H7 (cell line): ENCODE measurements at places on chromosomes 2 and 18.

DNA sequence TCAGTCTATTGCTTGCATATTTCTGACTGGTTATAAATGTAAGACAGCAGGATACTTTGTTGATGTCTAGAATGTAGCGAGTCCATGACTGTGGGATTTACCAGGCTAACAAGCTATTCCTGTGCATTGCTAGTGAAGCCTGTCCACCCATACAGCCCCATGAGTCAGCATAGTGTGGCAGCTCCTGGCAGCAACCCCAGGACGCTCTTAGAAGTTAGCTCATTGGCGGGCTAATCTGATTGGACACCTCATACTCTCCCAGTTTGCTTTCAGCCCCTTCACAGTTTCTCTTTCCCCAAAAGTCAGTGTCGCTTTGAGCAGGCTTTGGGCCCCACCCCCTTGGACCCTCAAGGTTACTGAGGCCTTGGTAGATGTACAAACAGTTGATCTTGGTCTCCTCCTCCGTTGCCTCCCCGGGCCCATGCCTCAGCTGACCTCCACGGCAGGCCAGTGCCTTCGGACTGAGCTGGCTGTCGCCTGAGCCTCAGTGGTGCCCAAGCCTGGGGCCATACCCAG, 48.0 kb downstream of the COA5 start:
- no peak for DNase-seq

DNA sequence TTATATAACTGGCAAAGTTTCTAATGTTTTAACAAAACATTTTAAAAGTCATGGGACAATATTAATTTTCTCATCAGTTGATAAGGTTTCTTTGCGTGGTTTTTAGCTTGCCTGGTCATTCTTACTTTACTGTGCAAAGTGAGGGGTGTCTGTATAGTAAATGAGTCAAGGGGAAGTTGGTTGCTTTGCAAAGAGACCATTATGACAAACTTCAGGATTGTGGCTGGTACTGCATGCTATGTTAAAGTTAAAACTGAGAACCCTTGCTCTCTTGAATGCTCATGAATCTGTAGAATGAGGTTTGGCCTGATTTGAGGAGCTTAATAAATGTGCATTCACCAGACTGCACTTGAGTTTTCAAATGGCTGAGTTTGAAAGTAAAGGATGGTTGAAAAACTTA, 47.0 kb downstream of the COL4A4 start:
- DNase-seq: no peak

GRCh38 chr18:10563886-10564285, 38.1 kb downstream of the NAPG start:
- no peak for DNase-seq

DNA sequence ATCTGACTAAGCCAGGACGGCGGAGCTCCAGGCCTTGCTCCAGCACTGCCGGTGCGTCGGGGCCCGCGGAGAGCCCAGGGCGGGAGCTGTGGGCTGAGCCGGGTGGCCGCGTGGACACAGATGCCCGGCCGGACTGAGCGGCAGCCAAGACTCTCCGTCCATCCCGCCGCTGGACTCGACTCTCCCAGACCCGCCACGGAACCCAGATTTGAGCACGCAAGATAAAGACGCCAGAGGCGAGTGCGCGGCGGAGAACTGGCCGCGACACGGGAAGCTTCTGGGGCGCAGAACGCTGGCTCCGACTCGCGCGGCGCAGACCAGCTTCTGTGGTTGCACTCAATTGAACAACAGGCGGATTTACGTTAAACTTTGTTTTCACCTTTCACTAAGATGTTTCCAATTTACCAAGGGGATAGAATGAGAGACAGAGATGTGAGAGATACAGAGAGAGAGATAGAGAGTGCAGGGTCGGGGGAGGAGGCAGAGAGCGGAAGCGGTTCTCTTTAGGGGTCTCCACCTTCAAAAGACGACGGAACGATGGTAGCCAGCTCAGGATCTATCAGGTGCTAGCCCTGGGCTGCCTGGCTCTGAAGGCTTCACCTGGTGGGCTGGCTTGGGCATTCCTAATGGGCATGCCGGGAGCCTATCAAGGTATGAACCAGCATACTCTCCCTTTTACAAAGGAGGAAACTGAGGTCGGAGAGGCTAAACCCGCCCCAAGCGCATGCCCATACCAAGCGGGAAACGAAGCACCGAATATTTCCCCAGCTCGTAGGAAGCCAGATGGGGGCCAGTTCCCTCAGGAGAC, 10.4 kb upstream of the EN1 start:
- DNase-seq: peak; percentile 63

GRCh38 chr2:41657226-41657625, 390.6 kb upstream of the PKDCC start:
- no peak for DNase-seq
